Caco-2 (cell line): ENCODE measurements at places on chromosomes 11 and 22.
A peak's percentile ranks its signal among the peaks of the same experiment; 100 is the strongest.

GRCh38 chr11:1105183-1105565, 30.5 kb downstream of the MUC2 start:
- no peaks in the 10 kb centered on the region for H3K36me3 ChIP-seq
- no peaks in the 10 kb centered on the region for H3K4me1 ChIP-seq
- no peak for DNase-seq
- no peak overlapping the region for H3K4me3 ChIP-seq
- no peak overlapping the region for H3K27ac ChIP-seq
- no peaks in the 10 kb centered on the region; the same call in 1 of the 2 replicates for H3K27me3 ChIP-seq

GRCh38 chr11:45169310-45170072, 23.1 kb downstream of the PRDM11 start:
- H3K4me1 ChIP-seq, result no peaks in the 10 kb centered on the region
- no peaks in the 10 kb centered on the region for H3K36me3 ChIP-seq
- H3K27me3 ChIP-seq, result no peaks in the 10 kb centered on the region
- no peak overlapping the region for H3K4me3 ChIP-seq

- H3K36me3 ChIP-seq, result no peaks in the 10 kb centered on the region
- no peak overlapping the region for H3K4me3 ChIP-seq
- DNase-seq, result no peak
- no peaks in the 10 kb centered on the region for H3K27me3 ChIP-seq
Measured at GRCh38 chr11:47538741-47539565, 14.0 kb downstream of the CELF1 start.

- DNase-seq, result no peak
- H3K27me3 ChIP-seq, result no peaks in the 10 kb centered on the region
- H3K4me3 ChIP-seq, result no peak overlapping the region
- no peaks in the 10 kb centered on the region for H3K36me3 ChIP-seq
- no peaks in the 10 kb centered on the region for H3K4me1 ChIP-seq
Measured at GRCh38 chr11:49505231-49505630, 296.8 kb upstream of the FOLH1 start.

GRCh38 chr11:61494381-61494961, 14.1 kb upstream of the LRRC10B start:
- H3K4me1 ChIP-seq, result peaks cover 6% of the 10 kb centered on the region
- no peaks in the 10 kb centered on the region for H3K36me3 ChIP-seq
- no peak for DNase-seq
- no peak overlapping the region for H3K4me3 ChIP-seq

GRCh38 chr11:82308979-82309378, 424.7 kb downstream of the FAM181B start:
- peaks cover 9% of the 10 kb centered on the region for H3K4me1 ChIP-seq
- no peak overlapping the region for H3K4me3 ChIP-seq
- no peaks in the 10 kb centered on the region for H3K36me3 ChIP-seq
- DNase-seq, result no peak
- no peak overlapping the region for H3K27ac ChIP-seq

- H3K27me3 ChIP-seq, result no peaks in the 10 kb centered on the region
- no peaks in the 10 kb centered on the region for H3K36me3 ChIP-seq
- H3K27ac ChIP-seq, result no peak overlapping the region
- no peak overlapping the region for H3K4me3 ChIP-seq
- DNase-seq, result no peak
- peaks cover 7% of the 10 kb centered on the region for H3K4me1 ChIP-seq
Measured at GRCh38 chr11:126431401-126432064, 76.0 kb downstream of the ST3GAL4 start.

DNA sequence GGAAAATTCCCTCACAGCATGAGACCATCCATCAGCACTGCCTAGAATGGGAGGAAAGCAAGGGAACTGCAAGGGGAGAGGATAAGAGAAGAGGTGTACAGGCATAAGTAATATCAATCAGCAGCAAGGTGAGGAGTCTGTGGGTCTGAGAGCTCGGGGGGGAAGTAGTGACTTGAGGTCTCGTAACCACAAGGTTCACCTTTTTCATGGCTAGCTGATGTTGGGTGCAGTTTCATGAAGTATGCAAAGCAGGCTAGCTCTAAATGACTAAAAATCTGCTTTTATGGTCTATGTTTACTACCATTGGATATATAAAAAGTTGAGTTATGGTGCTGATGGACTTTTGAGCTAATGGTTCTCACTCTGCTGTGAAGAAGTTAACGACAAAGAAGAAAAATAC, 35.8 kb downstream of the OR4C6 start:
- no peak for DNase-seq
- no peak overlapping the region for H3K27ac ChIP-seq
- no peaks in the 10 kb centered on the region for H3K36me3 ChIP-seq
- H3K27me3 ChIP-seq, result no peaks in the 10 kb centered on the region

- no peaks in the 10 kb centered on the region for H3K4me1 ChIP-seq
- no peaks in the 10 kb centered on the region for H3K36me3 ChIP-seq
- no peak for DNase-seq
- no peak overlapping the region for H3K4me3 ChIP-seq
- no peaks in the 10 kb centered on the region for H3K27me3 ChIP-seq
Measured at GRCh38 chr11:88507771-88508417, 170.4 kb upstream of the CTSC start.

DNA sequence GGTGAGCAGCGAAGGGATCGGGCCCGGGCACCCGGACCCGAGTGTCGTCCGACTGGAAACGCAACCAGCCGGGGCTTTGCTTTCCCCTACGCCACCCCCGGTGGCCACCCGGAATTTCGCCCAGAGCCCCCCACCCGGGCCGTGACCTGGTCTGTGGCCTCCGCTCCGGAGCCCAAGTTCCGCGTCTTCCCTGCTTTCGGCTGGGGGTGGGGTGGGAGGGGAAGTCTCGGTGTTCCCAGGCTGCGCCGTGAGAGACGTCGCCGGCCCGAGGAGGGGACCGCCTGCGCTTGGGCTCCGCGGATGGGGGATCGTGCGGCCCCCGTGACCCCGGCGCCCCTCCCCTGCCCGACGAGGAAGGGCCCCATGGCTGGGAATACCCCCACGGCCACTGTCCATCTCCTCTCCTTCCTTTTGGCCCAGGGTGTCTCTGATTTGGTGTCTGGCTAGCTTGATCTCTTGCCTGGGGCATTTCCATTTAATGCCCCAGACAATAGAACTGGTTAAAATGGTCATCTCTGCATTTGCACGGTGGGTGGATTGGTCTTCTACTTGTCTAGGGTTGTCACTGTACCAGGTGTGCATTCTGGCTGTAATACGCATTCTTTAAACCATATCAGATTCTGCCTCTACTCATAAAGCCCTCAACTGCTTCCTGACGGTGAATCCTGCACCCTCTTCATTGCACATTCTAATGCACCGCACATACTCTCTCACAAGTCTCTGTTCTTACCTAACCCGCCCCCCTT, 789 bp downstream of the SIK2 start:
- peaks cover 29% of the 10 kb centered on the region for H3K4me1 ChIP-seq
- no peaks in the 10 kb centered on the region for H3K27me3 ChIP-seq
- peak; percentile 63 for DNase-seq

DNA sequence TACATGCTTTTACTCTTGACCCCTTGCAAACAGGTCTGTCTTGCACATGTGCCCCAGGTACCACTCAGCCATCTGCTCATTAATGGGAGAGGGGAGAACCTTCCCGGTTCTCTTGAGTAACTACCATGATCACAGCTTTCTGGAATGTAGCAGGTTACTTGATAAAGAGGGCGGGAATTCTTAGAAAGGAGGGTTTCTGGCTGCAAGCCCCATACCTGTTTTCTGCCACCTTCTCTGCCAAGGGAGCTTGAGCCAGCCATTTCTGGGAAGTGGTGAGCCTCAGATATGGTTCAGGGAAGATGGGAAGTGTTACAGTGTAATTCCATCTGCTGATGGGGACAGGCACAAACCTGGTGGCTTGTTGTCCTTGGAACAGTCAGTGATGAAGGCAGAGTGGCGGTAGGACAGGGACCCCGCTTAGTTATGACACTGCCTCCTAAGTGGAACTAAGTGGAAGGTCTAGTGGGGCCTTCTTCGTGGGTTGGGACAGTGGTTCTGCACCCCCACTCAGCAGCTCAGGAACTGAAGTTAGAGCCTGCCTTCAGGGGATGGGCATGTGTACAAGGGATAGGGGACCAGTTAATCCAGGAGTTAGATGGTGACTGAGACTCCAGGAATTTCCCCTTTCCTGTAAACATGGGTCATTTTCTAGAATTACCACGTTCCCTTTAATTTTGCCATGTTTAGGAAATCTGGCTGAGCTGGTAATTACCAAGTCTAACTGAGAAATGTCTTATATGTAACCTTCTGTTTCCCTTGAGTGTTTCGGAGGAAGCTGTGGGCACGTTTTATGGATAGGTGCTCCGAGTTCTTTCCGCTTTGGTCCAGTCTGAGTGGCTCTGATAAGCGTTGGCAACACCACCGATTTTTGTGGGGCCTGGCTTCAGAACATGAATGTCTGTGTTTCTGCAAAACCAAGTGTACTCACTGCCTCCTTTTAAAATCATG, 35.3 kb downstream of the BCR start:
- H3K4me3 ChIP-seq, result no peak overlapping the region
- peak overlapping the region; percentile 19 for H3K27ac ChIP-seq
- peaks cover 41% of the 10 kb centered on the region for H3K4me1 ChIP-seq
- DNase-seq, result no peak

DNA sequence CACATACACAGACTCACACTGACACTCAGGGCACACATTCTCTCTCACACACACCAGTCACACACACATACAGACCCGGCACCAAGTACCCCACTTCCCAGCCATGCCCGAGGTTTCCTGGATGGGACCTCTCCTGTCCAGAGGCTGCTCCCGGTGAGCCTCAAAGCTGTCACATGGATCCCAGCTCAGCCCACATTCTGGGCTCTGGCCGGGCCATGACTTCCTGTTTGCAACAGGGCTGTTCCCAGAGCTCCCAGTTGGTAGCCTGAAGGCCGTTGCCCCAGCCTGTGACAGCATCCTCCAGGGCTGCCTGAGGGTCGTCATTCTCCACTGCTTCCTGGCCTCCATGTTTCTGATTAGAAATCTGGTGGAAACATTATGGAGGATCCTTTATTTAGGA, 14.6 kb upstream of the CYP2D6 start:
- no peak overlapping the region for H3K27ac ChIP-seq
- H3K27me3 ChIP-seq, result no peaks in the 10 kb centered on the region
- no peaks in the 10 kb centered on the region for H3K36me3 ChIP-seq
- no peak for DNase-seq
- H3K4me3 ChIP-seq, result no peak overlapping the region
